ENCODE measurements at places on chromosomes 12 and 14.

DNA sequence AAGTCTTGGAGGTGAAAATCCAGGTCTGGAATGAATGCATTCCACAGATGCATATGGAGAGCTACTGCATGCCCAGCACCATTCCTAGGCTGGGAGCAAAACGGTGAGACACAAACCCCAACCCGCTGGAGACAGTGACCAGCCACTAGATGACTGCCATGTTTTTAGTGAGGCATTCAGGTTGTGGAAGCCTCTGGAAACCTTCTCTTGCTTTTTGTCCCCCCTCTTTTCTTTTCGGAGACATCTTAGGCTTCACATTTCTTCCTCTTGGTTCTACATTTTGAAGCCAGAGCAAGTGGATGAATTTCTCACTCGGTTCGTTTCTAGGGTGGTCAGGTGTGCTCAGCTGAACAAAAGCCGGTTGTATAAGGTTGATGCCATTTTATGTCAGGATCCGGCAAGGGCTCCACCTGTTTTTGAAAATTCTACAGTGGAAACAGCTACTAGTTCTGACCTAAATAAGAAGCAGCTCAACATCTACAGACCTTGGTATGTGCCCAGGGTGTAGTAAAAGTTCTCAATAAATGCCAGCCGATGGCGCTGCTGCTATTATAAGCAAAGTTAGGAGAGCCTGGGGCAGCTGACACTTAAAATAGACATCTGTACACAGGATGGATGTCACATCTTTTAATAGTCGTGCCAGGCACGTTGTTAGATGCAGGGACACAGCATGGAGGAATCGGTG is 1.8 kb upstream of the ZNF839 start:
- DNase-seq: no peak

DNA sequence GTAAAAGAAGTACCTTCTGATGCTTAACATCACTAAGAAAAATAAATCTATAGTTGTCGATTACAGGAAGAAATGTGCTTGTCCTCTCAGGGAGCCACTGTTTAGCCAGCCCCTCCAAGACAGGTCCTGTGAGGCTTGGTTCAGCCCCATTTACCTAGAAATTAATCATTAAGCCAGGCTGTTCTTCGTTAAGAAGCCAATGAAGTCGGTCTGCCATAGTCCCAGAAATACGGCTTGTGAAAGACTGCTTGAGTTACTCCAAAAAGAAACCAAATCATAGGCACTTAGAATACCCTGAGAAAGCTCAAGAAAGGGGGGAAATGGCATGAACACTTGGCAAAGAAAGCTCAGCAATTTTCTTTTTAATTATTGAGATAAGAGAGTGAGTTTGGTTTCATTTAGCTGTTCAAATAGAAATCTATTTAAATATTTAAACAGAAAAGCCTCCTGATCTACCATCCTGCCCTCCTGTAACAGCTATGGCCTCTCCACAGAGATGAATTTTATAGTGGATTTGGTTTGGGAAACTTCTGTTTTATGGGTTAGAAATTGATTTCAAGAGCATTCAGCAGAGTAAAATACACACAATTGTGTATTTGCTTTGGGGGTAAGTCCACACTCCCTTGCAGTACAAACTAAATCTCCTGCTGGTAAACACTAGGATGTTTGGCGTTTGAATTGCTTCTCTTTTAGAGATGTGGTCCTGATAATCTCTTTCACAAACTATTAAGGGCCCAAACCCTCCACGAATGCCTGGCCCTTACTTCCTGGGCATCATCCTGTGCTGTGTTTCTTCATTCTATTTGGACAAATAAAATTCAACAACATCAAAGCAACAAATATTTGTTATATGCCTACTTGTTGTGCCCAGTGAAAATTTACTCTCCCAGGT is 234.4 kb downstream of the SEC23A start:
- no peak for DNase-seq

DNA sequence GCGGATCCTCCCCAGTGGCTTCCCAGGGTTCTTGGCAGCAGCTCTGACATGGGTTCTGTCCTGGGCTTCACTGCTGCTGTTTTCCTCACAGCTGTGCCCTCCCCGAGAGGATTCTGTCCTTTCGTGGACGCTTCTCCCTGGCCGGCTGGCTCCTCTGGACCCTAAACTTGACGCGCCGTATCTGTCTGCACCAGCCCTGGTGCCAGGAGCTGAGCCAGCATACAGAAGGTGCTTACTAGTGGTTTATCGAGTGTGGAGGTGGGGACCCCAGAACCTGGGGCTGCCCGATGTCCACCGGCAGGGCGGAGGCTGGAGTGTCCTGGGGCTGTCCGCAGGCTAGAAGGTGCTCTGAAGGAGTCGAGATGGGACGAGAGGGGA is 17.2 kb downstream of the FBRSL1 start:
- DNase-seq: no peak

DNA sequence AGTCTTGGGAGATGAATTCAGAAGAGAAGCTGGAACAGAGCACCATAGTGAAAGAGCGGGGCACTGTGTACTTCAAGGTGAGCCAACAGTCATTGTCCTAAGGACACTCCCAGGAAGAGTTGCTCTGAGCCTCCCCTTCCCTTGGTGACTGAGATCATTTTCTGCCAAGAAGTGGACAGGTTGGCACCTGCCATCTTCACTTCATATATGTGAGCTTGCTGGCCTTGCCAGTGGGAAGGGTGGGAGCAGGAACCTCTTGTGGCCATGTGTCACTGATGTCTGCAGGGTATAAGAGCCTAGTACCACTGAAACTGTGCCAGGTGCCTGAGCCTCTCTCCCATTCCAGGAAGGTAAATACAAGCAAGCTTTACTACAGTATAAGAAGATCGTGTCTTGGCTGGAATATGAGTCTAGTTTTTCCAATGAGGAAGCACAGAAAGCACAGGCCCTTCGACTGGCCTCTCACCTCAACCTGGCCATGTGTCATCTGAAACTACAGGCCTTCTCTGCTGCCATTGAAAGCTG is 5.3 kb downstream of the FKBP4 start:
- no peak for DNase-seq

GRCh38 chr12:116870306-116870705 is 10.9 kb downstream of the HRK start:
- no peak for DNase-seq

DNA sequence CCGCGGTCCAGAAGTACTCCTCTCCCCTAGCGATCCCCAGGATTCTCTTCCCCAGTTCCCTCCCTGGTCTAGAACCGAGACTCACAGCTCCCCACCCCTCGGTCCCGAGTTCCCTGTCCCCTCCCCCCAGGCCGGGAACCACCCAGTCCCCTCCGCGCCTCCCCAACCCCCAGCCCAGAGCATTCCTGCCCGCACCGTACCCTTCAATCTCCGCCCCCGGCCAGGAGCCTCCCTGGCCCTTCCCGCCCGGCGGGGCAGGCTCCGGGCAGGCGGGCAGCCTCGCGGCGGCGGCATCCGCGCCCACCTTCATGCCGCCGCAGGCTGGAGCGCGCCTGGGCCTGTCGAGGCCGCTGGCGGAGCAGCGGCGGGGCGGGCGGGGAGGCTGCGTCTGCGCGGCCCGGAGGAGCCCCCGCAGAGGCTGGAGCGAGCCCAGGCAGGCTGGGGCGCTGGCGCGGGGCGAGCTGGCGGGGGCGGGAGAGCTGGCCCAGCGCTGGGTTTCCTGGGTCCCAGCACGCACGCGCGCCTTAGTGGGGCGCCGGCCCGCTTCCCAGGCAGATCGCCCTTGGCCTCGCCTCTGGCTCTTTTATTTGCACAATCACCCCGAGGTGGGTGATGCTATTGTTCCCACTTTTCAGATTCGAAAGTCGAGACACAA is 22.2 kb upstream of the GPR132 start:
- DNase-seq: no peak

GRCh38 chr12:9509464-9510161 is 98.1 kb downstream of the KLRB1 start:
- DNase-seq: no peak

GRCh38 chr14:38705220-38705619 is 397.8 kb downstream of the SEC23A start:
- DNase-seq: no peak

Measured in GM12878 (cell line).